Muscle of arm (tissue), 14 donors: ENCODE measurements at places on chromosomes 16 and 17. TPM values are rescaled to one million over a fixed set of nuclear protein-coding genes. Genes with fewer than 3 reads are reported as not detected.

MVP gene
- polyA plus RNA-seq, result not detected

DLX3 gene
- not detected for polyA plus RNA-seq

NPIPA8 gene
- not detected for polyA plus RNA-seq

SEZ6L2 gene
- polyA plus RNA-seq, result 1.5 TPM

KRTAP3-2 gene
- polyA plus RNA-seq, result 0.86 TPM

GRAP gene
- polyA plus RNA-seq, result not detected

PYDC1 gene
- polyA plus RNA-seq, result 1.1 TPM

CRYBA1 gene
- polyA plus RNA-seq, result not detected

ZMYND15 gene
- polyA plus RNA-seq, result 0.68 TPM

GDE1 gene
- 56.3 TPM for polyA plus RNA-seq
